ENCODE measurements at places on chromosomes 13 and 19. TPM values are rescaled to one million over a fixed set of nuclear protein-coding genes. Genes with fewer than 3 reads are reported as not detected.

DNA sequence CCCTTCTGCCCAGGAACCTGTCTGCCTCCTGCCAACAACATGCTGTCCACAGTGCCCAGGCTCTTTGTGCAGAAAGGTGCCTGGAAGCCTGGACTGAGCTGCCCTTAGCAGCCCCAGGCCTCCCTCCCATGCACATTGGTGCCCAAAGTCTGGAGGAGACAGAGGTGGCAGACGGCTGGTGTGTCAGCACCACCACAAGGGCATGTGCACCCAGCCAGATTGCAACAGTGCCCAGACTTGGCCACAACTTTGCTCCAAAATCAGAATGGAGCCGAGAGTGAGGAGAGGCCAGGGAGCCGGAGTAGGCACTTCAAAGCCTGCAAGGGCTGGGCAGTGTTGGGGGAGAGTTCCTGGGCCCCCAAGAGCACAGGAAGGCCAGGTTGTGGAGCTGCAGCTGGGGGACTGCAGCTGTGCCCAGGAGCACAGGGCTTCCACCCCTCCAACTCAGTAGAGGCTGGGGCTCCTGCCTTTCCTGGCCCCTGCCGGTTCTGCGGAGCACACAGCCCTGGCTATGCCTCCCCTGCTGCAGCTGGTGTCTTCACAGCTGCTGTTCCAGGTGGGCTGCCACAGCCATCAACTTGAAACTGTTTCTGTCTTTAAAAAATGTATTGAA, 1255.8 kb downstream of the SLITRK5 start:
- ATAC-seq = no peak

Gene ZNF415
- 3.3 TPM for total RNA-seq

- ATAC-seq = peak; percentile 52
Measured at GRCh38 chr13:96984051-96984508, 10.2 kb downstream of the OXGR1 start.

Gene SPC24
- 44.3 TPM for total RNA-seq

DNA sequence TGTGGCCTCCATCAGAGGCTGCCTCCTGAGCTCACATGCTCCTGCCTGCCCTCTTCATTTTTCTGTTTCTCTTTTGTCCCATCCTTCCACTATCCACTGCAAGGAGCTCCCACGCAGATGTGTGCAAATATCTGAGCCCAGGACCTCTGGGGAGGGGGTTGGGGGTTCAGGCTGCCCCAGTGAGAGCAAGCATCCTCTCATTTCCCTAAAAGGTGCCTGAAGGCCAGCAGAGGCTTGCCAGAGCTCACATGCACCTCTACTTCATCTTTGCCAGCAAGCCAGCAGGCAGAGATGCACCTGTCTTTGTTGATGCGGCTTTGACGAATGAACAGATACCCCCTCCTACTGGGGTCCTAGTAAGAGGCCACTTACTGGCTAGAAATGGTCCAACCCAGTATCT, 128.8 kb downstream of the FGF9 start:
- no peak for ATAC-seq

DNA sequence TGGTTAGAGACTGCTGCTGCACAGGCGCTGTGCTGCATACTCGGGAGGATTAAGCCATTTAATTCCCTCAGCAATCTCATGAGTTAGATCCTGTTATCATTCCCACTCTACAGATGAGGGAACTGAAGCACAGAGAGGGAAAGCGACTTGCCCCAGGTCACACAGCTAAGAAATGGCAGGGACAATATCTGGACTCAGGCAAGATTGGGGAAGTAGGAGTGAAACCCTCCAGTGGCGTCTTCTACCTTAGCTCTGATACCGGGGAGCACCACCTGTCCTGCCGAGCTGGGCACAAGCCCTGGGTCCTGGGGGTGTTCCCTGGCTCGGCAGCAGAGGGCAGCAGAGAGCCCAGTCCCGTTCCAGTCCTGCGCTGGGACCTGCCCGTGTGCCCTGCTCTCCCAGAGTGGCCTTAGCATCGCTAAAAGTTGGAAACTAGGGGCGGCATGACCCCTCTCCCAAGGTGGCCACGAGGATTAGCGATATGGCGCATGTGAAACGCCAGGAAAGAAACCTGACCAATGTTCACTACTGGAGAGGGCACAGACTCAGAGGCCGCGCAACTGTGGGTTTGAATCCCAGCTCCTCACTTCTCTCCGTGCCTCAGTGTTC, 20.5 kb downstream of the CYTH2 start:
- ATAC-seq = peak; percentile 55

DNA sequence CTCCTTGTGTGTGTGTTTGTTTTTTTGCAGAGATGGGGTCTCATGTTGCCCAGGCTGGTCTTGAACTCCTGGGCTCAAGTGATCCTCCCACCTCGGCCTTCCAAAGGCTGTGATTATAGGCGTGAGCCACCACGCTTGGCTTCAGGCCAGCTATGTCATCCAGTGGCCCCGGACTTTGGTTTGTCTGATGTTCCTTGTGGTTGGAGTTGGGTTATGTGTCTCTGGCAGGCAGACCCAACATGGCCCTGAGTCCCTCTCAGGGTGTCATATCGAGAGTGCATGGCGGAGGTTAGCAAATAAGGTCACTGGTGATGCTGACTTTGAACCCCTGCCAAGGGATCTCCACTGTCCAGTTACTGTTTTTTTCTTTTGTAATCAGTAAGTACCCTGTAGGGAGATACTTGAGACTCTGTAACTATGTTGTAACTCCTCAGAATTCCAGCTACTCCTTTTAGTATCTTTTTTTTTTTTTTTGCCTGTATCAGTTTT, 37.3 kb downstream of the SMARCA4 start:
- ATAC-seq = no peak

Gene OSCAR
- 0.58 TPM for total RNA-seq

Gene CCDC61
- total RNA-seq = 24.3 TPM

Gene KIR3DL1
- not detected for total RNA-seq

Gene GAS6
- 0.58 TPM for total RNA-seq

GRCh38 chr13:113815151-113816058, 48.5 kb downstream of the GAS6 start:
- ATAC-seq = peak; percentile 61

DNA sequence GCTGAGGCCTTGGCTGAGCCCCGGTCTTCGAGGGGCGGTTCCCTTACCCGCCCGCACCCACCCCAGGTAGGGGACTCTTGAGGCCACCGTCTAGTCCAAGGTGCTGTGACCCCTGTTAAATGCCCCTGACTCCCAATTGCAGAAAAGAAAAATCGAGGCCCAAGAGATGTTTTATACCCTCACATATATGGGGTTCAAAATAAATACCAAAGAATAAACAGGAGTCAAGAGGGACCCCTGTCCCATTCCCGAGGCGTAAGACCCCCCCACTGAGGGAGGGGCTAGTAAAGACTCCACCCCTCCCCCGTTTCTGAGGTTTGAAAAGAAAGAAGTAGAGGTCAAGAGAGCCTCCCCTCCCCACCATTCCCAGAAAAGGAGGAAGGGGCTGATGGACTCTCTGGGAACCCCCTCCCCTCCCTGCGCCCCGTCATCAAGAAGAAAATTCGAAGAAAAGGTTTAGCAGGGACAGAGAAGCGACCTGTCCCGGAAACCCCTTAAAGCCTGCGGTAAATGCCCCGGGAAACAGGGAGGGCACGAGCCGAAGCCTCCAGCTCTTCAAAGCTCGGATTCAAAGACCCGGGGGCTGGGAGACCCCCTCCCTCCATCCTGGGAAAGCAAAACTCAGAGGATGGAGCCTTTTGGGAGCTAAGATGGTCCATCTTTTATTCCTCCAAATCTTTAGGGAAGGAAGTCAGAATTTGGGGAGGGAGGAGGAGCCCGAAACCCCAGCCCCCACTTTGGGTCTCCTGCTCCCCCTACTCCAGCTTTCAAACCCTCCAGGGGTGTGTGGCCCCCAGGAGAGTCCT, 755 bp upstream of the RAB3A start:
- peak; percentile 17 for ATAC-seq

Gene ZNF837
- 1.9 TPM for total RNA-seq

GRCh38 chr13:112615391-112615790, 27.4 kb upstream of the TUBGCP3 start:
- no peak for ATAC-seq

Gene C1QTNF9
- not detected for total RNA-seq

Gene GADD45B
- 80.0 TPM for total RNA-seq

DNA sequence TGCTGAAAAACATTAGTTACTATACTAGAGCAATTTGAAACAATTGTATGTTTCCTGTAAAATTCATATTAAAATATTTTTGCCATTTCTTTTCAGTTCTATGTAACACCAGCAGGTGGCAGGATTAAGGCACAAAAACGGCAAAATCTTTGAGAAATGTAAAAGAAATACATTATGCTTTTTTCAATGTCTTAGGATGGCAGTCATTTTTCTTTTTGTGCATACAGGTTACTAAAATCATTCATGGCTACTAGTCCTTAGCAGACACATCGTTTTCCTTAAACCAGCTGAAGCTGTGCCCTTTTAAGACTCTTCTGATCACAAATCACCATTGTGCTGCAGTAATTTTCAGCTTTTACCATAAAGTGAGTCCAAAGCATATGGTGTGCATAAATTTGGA, 800.7 kb upstream of the SLITRK5 start:
- ATAC-seq = no peak

All from activated T-helper 17 cell treated with anti-CD3 and anti-CD28 coated beads, Interleukin-2, amount 50 U/mL, for 72 hours (primary cell).